Ovary (tissue), 10 donors: ENCODE measurements at places on chromosomes 11 and 22. TPM values are rescaled to one million over a fixed set of nuclear protein-coding genes. Genes with fewer than 3 reads are reported as not detected.

SMC1B gene
- total RNA-seq = not detected

- H3K4me3 ChIP-seq = no peak overlapping the region
- DNase-seq = no peak
- no peaks in the 10 kb centered on the region for H3K27me3 ChIP-seq
- no peaks in the 10 kb centered on the region for H3K4me1 ChIP-seq
- H3K27ac ChIP-seq = no peak overlapping the region
Observed at GRCh38 chr11:58493676-58494075, 14.2 kb downstream of the OR5B21 start.

DNA sequence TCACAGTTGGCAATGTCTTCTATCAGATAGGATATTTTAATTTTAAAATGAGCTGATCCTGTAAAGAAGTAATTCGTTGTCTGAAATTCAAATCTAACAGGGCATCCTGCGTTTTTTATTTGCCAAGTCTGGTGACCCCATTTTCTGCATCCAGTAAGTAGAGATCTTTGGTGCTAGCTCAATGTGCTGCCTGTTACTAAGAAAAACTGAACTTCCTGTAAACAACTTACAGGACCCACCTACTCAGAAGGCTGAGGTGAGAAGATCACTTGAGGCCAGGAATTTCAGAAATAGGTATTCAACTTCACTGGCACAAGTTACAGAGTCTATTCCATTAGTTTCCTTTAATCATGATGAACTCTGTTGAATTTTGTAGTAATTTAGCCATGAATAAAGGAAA lies 4.0 kb downstream of the ARL14EP start:
- no peak overlapping the region for H3K4me3 ChIP-seq
- no peaks in the 10 kb centered on the region for H3K36me3 ChIP-seq
- no peak for DNase-seq
- no peaks in the 10 kb centered on the region for H3K27me3 ChIP-seq
- peaks cover 5% of the 10 kb centered on the region for H3K4me1 ChIP-seq

GRCh38 chr11:57619331-57619730 lies 21.8 kb downstream of the SERPING1 start:
- H3K36me3 ChIP-seq = no peaks in the 10 kb centered on the region
- no peak for DNase-seq
- no peak overlapping the region for H3K4me3 ChIP-seq
- no peak overlapping the region for H3K27ac ChIP-seq
- no peaks in the 10 kb centered on the region for H3K27me3 ChIP-seq
- H3K4me1 ChIP-seq = no peaks in the 10 kb centered on the region

DNA sequence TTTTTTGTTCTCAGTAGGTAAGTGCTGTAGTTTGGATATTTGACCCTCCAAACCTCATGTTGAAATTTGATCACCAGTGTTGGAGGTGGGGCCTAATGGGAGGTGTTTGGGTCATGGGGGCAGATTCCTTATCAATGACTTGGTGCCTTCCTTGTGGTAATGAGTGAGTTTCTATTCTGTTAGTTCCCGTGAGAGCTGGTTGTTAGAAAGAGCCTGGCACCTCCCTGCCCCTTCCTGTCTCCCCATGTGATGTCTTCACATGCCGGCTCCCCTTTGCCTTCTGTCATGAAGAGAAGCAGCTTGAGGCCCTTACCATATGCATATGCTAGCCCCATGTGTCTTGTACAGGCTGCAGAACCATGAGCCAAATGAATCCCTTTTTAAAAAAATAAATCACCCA lies 138.3 kb downstream of the TMEM135 start:
- DNase-seq = no peak
- H3K36me3 ChIP-seq = no peaks in the 10 kb centered on the region
- no peak overlapping the region for H3K27ac ChIP-seq
- no peaks in the 10 kb centered on the region for H3K4me1 ChIP-seq
- H3K4me3 ChIP-seq = no peak overlapping the region

DNA sequence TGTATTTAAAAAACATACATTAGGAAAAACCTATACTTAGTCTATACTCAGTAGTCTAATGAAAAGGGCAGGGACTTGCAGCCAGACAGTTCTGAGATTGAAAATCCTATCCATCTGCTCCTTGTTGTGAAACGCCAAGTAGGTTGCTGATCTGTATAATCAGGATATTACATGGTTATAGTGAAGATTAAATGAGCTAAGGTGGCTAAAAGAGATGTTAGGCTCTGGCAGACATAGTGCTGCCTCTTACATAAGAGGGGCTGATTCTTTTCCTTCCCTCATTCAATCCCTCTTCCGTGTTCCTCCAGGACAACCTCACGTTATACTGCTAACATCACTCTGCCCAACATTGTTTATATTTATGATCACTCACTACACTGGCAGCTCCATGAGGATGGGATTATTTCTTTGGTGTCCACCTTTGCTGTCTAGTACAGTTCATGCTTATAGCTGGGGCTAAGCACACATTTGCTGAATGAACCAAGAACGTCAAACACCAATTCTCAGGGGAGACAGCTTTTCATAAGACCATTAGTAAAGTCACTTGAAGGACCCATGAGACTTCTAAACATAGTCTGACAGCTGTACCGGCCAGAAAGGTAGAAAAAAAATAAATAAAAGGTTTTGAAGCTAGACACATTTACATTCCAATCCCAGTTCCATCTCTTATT lies 46.3 kb downstream of the GAB2 start:
- no peaks in the 10 kb centered on the region for H3K27me3 ChIP-seq
- H3K27ac ChIP-seq = no peak overlapping the region
- peaks cover 14% of the 10 kb centered on the region for H3K4me1 ChIP-seq
- no peak for DNase-seq
- no peaks in the 10 kb centered on the region for H3K36me3 ChIP-seq

DNA sequence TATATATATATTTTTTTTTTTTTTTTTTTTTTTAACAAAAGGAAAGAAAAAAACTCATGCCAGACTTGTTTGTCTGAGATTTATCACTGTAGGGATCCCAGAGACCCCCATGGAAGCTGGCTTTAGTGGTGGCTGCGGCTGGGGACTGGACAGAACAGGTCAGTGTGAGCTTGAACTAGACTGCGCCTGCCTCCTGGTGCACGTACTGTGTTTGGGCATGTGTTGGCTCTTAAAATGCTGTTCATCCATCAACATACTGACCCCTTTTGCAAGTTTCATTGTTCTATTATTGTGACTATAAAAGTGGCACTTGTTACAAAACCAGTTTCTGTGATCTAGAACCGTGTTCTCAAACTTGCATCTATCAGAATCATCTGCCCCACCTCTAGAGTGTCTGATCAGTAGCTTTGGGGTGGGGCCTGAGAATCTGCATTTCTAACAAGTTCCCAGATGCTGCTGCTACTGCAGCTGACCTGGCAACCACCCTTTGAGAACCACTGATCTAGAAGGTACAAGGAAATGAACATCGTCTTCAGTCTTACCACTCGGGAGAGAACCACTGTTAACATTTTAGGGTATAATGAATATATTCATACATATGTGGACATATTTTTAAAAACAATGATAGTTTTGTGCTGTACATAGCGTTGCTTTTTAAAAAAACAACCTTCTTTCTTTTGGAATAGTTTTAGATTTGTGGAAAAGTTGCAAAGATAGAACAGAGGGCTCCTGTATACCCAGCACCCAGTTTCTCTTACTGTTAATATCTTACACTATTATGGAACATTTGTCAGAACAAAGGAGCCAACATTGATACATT lies 54.0 kb downstream of the ZNRF3 start:
- no peaks in the 10 kb centered on the region for H3K36me3 ChIP-seq
- H3K27me3 ChIP-seq = no peaks in the 10 kb centered on the region
- peaks cover 6% of the 10 kb centered on the region for H3K4me1 ChIP-seq

IGLL1 gene
- not detected for total RNA-seq
